ENCODE measurements at places on chromosomes 12 and 14.

- DNase-seq = no peak
Observed at GRCh38 chr14:65277580-65278270, 134.8 kb upstream of the FUT8 start.

DNA sequence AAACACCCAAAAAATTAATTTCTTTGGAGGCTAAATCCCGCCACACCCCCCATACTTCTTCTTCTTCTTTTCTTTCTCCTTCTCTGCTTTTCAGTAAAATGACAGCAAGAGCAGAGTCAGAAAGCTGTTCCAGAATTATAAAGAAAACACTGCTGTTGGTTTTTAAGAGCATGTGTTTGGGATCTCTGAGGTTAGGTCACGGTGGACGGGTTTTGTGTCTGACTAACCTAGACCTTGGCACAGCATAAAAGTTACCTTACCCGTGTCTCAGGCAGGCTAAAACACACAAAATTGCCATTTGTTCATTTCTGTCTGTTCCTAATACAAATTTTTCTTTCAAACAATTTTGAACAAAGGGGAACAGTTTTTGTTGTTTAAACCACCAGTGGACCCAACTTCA, 540.8 kb downstream of the NRXN3 start:
- no peak for DNase-seq

GRCh38 chr12:126247936-126248335, 1182.7 kb downstream of the AACS start:
- DNase-seq = no peak

DNA sequence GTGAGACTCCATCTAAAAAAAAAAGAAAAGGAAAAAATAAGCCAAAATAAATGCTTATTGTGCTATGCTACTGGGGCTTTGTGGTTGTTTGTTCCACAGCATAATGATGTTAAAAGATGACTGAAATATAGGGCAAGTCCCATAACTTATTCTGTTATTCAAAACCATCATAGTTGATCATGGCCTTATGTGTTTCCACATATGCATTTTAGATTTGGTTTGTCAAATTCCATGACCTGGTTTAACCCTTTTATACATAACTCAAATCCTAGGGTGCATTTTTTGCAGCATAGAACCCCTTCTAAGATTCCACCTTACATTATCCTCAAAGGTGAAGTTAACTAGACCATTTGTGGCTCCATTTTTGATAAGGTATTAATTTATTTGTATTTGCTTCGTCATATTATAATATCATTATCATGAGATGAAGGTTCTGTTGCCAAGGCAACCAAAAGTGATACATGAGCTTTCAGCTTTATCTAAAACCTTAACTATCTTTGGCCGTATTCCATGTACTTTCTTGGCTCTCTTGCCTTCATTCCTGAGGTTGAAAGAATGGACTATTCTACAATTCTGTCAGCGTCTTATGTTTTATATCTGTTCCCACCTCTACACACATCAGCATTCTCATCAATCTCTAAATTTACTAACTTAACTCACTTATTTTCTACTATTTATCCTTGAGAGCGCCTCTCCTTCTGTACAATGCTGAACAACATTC, 138.7 kb upstream of the DYRK2 start:
- no peak for DNase-seq

DNA sequence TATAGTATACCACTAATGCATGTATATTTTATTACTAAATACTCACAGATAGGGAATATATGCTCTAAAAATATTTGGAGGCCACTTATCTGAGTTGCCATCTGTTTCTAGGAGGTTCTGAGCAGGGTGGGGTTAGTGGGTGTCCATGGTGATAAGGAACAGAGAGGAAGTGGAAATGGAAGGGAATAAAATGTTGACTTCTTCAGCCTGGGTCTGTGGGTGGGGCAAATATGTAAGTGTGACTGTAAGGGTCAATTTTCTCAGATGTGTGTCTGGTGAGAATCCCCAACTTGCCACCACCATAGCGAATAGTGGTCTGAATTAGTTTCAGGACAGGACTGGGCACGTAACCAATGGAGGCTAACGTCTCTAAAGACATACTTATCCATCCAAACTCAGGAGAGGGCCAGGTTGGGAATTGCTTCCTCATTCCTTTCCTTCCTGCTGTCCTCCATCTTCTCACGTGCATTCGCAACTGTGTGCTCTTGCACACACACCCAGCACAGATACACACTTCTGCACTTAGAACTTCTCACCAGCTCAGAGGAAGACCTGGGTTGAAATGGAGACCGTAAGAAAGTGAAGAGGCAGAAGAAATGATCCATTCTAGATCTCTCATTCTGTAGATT, 54.2 kb upstream of the GZMB start:
- DNase-seq = no peak

GRCh38 chr12:113857371-113857770, 108.8 kb downstream of the RBM19 start:
- DNase-seq = peak; percentile 47

- DNase-seq = no peak
Observed at GRCh38 chr14:94617366-94617941, 5.3 kb downstream of the SERPINA3 start.

DNA sequence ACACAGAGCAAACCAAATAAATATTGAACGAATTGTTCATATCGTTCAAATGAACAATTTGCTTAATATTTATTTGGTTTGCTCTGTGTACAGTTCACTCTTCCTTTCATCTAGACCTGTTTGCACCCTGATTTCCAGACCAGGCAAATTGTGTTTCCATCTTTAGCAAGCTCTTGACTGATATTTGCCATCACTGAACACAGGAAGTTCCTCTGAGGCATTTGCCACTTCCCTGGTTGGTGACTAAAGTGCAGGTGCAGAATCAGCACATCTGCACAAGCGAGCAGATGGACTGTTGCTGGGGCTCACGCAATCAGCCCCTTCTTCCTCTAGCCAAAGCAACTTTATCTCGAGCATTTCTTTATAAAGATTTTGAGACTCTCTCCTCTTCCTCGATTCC, 112.9 kb downstream of the DAAM1 start:
- no peak for DNase-seq

DNA sequence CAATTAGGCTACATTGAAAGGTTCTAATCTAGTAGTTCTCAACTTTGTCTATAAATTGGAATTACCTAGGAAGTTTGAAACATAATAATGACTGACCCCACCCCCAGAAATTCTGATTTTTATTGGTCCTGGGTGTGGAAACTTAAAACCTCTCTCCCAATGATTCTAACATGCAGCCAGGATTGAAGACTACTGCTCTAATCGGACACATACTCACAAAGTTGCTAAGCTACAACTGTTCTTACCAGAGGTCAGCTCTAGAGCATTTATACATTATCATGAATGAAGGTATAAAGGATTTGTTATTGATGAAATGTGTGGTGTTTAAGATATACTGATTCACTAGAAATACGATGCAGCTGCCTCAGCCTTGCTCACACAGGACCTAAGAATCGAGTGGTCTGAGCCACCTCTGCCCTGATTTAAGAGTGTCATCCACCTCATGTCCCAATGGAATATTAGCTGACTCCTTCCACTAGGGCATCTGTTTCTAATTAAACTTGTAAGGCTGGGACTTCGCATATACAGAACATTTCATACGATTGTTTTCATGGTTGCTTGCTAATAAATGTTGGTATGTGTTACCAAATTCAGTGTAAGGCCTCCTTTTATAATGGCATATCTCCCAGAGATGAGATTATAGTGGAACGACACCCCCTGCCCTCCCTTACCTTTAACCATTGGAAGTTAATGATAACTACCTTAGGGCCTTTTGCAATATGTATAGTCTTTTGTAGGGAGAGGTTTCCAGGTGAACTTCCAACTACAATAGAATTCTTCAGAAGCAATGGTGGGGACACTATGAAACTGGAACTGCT, 410.8 kb upstream of the PDE3A start:
- no peak for DNase-seq

- DNase-seq = no peak
Observed at GRCh38 chr12:3187846-3188770, 110.9 kb downstream of the TSPAN9 start.

GRCh38 chr14:52377940-52378339, 63.8 kb downstream of the PTGER2 start:
- no peak for DNase-seq

DNA sequence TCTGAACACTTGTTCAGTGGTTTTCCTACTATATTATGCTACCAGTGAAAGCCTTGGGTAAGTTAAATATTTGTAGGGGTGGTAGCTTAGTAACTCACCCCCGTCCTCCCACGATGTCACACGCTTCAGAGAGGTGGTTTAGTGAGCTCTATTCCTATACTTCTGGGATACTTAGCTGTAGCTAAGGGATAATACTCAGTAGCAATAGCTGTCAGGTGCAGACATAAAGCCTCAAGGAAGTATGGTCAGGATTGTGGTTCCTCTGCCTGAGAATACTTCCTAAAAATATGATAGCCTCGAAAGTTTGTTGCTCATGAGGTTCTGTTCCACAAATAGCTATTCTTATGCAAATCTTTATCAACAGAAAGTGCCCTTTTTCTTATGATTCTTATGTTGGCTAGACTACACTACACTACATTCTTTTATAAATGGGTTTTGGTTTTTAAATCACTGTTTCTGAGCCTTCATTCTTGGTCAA, 11.9 kb downstream of the DLST start:
- no peak for DNase-seq

- no peak for DNase-seq
Observed at GRCh38 chr12:32824596-32824995, 68.9 kb upstream of the YARS2 start.

DNA sequence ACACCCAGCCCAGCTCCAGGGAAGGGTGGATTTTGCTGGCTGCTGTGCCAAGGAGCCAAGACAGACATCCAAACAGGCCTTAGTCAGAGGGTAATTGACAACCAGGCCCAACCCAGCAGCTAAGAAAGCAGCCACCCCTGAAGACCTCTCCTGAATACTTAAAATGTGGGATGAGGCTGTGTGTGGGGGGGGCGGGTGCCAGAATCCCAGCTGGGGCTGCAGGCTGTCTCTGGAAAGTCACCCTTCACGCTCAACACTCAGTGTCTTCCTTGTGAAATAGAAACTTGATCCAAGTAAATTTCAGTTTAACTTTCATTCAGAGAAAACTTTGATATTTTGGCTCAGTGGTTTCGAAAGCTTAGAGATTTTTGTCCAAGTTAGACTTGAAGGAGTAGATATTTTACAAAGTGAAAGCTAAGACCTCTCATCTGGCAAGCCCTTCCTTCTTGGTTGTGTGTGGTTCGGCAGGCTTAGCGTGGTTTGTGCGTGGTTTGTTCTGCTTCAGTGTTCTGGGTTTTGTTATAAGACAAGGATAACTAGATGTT, 5.1 kb downstream of the PAPLN start:
- no peak for DNase-seq

DNA sequence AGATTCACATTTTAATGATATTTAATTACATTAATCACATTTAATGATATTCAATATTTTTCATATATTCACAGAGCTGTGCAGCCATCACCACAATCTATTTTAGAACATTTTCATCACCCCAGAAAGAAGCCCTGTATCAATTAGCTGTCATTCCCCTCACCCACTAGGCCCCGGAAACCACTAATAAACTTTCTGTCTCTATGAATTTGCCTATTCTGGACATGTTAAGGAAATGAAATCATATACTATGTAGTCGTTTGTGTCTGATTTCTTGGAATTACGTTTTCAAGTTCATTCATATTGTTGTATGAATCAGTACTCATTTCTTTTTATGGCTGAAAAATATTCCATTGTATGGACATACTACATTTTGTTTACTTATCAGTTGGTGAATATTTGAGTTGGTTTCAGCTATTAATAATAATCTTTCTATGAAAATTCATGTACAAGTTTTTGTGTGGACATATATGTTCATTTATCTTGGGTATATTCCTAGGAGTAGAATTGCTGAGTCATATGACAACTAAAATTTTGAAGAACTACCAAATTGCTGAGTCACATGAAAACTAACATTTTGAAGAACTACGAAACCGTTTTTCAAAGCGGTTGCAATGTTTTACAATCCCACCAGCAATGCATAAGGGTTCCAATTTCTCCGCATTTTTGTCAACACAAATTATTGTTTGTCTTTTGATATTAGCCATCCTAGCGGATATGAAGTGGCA, 11.7 kb upstream of the OTOGL start:
- no peak for DNase-seq

DNA sequence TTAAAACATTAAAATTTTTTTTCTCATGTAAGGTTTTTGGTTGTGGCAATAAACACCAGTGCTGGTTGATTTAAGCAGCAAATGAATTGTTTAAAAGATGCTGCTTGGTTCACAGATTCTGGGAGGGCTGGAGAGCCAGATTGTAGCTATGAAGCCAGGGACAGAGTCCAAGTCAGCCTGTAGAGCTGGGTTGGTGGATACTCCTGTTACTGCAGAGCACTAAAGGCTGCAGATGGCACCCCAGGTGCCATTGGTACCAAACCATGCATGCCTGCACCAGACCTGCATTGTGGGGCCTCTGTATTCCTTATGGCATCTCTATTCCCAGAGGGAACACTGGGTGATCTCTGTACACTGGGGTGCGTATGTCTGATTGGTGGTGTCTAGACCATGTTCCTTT, 113.3 kb downstream of the SNAPC1 start:
- no peak for DNase-seq

DNA sequence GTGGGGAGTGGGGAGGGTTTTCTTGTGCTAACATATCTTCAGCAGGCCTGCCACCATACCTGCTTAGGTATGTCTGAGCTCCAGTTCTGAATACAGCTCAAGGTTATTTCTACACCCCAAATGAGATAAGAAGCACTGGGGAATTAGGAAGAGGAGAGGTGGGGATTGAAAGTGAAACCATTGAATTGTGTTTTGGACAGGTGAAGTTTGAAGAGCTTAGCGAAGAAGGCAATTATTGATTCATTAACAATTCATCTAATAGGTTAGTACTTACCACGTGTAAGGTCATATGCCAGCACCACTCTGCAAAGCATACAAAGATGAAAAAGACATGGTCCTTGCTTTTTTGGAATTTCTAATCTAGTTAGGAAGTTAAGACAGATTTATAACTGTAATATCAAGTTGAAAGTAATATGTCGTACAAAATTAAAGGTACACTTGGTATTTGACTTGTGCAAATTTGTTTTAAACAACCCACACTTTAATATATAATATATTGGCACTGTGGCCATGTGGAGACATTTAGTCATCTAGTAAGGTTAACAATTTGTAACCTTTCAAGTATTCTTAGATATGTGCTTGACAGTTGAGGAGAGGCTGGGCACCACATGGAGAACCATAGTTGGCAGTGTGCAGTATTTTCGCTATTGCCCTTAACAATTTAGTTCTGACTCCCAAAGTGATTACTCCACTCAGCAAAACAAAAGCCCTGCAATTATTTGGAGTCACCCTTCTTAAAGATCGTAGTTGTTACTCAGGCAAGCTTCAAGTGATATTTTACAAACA, 3.6 kb downstream of the SMCO3 start:
- DNase-seq = no peak

- no peak for DNase-seq
Observed at GRCh38 chr14:22218728-22219127, 370.3 kb downstream of the DAD1 start.

DNA sequence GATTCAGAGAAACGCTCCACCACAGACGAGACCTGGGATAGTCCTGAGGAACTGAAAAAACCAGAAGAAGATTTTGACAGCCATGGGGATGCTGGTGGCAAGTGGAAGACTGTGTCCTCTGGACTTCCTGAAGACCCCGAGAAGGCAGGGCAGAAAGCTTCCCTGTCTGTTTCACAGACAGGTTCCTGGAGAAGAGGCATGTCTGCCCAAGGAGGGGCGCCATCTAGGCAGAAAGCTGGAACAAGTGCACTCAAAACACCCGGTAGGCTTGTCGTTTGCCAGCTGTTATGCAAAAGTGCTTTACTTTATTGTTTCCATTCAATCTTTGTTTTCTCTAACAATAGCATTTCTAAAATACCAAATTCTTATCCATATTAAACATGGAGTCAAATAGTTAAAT, 287.3 kb downstream of the NAV3 start:
- no peak for DNase-seq
